Effector memory CD8-positive, alpha-beta T cell (primary cell): ENCODE measurements at places on chromosomes 5 and 9.

DNA sequence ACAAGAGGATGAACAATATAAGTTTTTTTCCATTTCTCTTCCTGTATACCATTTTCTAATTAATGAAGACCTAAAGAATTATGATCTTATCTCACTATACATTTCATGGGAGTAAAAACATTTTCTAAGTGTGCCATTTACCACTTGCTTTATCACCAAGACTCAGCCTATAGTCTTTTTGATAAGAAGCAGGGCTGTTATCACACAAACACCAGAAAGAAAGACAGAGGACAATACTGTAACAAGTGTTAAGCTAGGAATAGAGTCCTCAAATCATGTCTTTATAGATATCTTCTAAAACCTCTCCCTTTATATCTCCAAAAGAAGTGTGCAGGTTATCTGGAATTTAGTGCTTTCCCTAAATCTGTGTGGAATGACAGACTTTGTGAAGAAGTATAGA, 119.7 kb downstream of the FAM174A start:
- no peak overlapping the region for H3K27ac ChIP-seq
- peaks cover 3% of the 10 kb centered on the region for H3K4me1 ChIP-seq
- H3K4me3 ChIP-seq = no peak overlapping the region
- DNase-seq = no peak

GRCh38 chr9:86324308-86324707, 29.9 kb downstream of the TUT7 start:
- no peak for DNase-seq
- H3K36me3 ChIP-seq = peaks cover 85% of the 10 kb centered on the region
- H3K4me3 ChIP-seq = no peak overlapping the region
- H3K27me3 ChIP-seq = no peaks in the 10 kb centered on the region
- H3K4me1 ChIP-seq = peaks cover 11% of the 10 kb centered on the region

DNA sequence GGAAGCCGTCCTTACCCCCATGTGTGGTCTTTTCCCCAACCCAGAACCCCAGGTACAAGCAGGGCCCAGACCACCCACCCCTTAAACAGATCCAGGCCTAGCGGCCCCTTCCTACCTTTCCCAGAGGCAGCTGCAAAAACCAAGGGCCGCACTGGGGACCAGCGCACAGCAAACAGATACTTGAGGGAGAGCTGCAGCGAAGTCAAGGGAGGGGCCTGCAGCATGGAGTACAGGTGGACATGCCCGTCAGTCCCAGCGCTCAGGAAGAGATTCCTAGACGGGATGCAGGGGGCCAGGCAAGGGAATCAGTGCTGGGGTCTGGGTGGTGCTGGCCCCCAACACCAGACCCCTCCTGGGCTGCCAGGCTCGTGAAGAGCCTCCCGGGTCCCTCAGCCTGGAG, 22.5 kb downstream of the DYNC2I2 start:
- DNase-seq = no peak
- no peaks in the 10 kb centered on the region for H3K4me1 ChIP-seq
- H3K4me3 ChIP-seq = no peak overlapping the region

DNA sequence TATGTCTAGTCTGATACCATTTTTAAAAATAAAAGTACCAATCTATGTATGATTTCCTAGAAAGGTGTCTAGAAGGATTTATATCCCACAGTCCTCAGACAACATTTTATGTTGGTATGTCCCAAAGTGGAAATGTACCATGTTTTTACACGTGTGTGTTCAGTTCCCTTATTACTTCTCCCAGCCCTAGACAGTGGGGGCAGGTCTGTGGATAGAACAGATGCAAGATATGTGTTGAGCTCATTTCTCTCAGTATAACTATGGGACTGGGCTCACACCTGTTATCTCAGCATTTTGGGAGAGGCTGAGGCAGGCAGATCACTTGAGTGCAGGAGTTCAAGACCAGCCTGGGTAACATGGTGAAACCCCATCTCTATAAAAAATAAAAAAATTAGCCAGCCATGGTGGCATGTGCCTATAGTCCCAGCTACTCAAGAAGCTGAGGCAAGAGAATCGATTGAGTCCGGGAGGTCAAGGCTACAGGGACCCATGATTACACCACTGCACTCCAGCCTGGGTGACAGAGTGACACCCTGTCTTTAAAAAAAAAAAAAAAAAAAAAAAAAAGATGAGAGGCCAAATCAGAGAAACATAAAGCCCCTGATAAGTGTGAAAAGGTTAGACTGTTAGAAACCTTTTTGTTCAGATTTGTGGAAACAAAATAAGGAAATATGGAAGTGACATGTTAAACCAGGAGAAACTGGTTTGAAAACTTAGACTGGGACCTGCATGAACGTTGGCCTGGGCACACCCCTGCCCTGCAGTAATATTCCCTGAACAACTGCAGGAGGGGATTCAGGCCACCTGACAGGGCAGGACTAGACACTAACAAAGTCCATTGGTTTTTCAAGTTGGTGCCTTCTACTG, 7.4 kb upstream of the SLC2A8 start:
- DNase-seq = no peak
- peaks cover 38% of the 10 kb centered on the region for H3K27me3 ChIP-seq
- no peak overlapping the region for H3K4me3 ChIP-seq

GRCh38 chr5:143985832-143986515, 174.0 kb downstream of the HMHB1 start:
- H3K27ac ChIP-seq = no peak overlapping the region
- no peak overlapping the region for H3K4me3 ChIP-seq
- no peaks in the 10 kb centered on the region for H3K4me1 ChIP-seq
- H3K27me3 ChIP-seq = peaks cover 32% of the 10 kb centered on the region
- DNase-seq = no peak

DNA sequence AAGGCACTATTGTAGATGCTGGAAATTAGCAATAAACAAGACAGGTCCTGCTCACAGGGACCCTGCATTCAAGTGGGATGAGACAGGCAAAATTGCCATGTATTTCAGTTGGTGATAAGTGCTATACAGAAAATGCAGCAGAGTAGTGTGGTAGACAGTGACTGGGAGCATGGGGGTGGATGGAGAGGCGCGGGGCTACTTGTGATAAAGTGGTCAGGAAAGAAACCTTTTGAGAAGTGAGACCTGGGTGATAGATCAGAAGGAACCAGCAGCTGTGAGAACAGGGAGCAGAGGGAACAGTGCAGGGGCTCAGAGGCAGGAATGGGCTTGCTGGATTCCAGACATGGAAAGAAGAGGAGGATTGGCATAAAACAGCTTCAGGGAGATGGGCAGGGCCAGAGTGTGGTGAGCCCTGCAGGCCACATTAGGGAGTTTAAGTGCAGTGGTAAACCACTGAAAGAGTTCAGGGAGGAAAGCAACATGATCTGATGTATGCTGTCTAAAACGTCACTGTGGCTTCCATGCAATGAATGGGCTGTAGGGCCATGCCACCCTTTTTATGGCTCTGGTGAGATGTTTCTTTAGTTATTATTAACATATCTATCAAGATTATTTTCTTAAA, 7.3 kb downstream of the CRHBP start:
- no peak overlapping the region for H3K4me3 ChIP-seq
- peaks cover 25% of the 10 kb centered on the region for H3K27me3 ChIP-seq
- no peak for DNase-seq
- no peak overlapping the region for H3K27ac ChIP-seq

- no peaks in the 10 kb centered on the region for H3K4me1 ChIP-seq
- H3K27ac ChIP-seq = no peak overlapping the region
- DNase-seq = no peak
- H3K4me3 ChIP-seq = no peak overlapping the region
Measured at GRCh38 chr9:93649610-93650261, 73.4 kb downstream of the PHF2 start.

DNA sequence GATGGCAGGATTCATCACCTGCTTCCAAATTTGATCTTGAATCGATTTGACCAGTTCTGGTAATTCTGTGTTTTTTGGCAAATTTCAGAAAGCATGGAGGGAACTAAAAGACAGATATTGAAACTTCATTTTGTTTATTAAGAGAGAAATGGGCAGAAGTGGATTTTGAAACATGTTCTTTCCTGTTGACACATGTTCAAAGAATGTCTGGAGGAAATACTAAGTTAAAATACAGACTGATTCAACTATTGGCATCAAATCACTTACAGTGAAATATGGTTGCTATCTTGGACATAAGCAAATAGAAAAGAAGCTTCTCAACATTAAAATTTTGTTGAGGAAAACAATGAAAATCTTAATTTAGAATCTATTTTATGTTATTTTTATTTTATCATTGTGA, 19.3 kb upstream of the GZMK start:
- no peaks in the 10 kb centered on the region for H3K27me3 ChIP-seq
- DNase-seq = no peak
- peaks cover 34% of the 10 kb centered on the region for H3K4me1 ChIP-seq
- no peaks in the 10 kb centered on the region for H3K36me3 ChIP-seq
- H3K27ac ChIP-seq = no peak overlapping the region

- DNase-seq = no peak
- peaks cover 80% of the 10 kb centered on the region for H3K27me3 ChIP-seq
- H3K36me3 ChIP-seq = no peaks in the 10 kb centered on the region
- H3K4me3 ChIP-seq = peak overlapping the region; percentile 54
Measured at GRCh38 chr9:88536023-88536324, 996 bp downstream of the NXNL2 start.

- no peaks in the 10 kb centered on the region for H3K4me1 ChIP-seq
- no peak for DNase-seq
- H3K27me3 ChIP-seq = peaks cover 9% of the 10 kb centered on the region
- H3K36me3 ChIP-seq = no peaks in the 10 kb centered on the region
Measured at GRCh38 chr5:60541980-60542379, 158.0 kb downstream of the DEPDC1B start.

DNA sequence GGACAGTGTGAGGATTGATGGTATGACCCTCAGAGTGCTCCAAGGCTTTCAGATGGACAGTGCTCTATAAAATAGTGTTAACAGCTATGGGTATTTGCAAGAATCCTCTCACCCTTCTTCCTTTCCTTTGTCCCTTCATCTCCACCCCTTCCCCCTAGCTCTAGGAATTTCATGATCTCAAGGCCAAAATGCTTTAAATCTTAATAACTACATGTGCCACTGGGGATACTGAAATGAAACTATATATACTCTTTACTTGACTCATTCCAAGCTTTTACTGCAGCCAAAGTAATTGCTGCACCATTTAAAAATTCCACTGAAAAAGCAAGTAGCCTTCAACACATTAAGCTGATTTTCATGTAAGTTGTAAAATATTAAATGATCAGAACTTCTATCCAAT, 361.6 kb upstream of the SLC30A5 start:
- DNase-seq = no peak
- H3K27me3 ChIP-seq = peaks cover 17% of the 10 kb centered on the region
- H3K36me3 ChIP-seq = no peaks in the 10 kb centered on the region
- H3K4me1 ChIP-seq = peaks cover 6% of the 10 kb centered on the region
- H3K4me3 ChIP-seq = no peak overlapping the region

DNA sequence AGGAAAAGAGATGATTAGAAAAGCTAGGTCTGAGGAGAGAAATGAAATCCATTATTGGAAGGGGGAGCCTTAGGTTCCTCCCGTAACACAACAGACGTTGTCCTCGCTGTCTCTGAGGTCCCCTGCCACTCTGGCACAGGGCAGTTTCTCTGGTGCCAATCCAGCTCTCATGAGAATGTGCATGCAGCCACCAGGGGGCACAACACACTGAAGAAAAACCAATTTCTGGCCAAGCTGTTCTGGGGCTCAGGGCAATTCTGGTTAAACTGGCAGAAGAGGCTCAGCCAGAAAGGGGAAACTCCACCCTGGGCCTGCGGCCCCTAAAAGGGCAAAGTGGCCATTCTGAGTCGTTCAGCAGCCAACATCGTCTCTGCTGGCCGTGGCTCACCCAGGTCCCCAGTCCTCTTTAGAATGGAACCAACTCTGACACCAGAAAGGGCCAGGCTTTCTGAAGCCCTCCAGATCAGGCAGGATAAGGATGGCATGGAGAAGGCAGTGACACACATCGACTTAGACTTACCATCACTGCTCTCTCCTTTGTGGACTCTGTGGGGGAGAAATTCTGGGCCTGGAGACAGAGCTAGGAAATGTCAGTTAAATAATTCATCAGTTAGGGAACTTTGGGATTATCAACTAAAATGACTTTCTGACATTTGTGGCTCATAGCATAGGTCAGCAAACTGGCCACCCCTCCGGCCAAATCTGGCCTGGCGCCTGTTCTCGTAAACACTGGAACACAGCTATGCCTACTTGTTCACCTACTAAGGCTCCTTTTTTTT, 58.5 kb upstream of the GOLPH3 start:
- peak overlapping the region; percentile 77 for H3K27ac ChIP-seq
- H3K27me3 ChIP-seq = no peaks in the 10 kb centered on the region
- H3K36me3 ChIP-seq = peaks cover 46% of the 10 kb centered on the region
- H3K4me3 ChIP-seq = no peak overlapping the region
- peaks cover 15% of the 10 kb centered on the region for H3K4me1 ChIP-seq

DNA sequence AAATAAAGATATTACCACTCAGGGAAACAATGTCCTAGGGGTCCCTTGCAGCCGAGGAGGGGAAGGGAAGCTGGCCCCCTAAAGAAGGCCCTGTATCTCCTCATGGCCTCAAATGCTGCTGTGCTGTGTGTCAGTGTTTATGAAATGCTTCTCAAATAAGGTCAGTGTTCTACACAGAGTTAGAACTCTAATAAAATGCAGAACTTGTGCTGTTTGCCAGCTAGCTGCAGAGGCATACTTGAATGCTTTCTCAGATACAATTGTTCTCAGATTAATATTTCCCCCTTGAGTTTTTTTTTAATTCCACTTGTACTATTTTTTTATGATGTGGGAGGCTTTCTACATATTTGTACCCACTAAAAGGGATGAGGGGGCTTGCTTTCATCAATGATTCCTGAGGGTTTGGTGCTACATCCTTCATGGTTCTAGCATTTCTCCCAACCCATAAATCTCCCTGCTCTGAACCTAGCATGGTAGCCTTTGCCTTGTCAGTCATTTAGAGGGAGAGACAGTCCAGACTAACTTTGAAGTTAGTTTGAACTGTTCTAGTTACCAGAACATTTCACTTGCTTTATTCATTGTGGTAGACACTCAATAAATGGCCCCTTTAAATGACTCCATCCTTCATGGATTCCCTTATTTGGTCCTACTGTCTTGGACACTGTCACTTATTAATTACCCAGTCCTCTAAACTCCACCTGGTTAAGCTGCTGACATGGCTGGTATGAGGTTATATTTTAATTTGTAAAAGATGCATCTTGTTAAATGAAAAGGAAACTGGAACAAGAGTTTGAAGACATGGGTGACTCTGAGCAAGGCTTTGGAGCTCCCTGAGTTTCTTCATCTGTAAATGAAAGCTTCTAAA, 12.6 kb downstream of the SLIT3 start:
- no peaks in the 10 kb centered on the region for H3K36me3 ChIP-seq
- no peak for DNase-seq
- H3K27me3 ChIP-seq = peaks cover 16% of the 10 kb centered on the region
- H3K4me1 ChIP-seq = no peaks in the 10 kb centered on the region
- no peak overlapping the region for H3K27ac ChIP-seq

DNA sequence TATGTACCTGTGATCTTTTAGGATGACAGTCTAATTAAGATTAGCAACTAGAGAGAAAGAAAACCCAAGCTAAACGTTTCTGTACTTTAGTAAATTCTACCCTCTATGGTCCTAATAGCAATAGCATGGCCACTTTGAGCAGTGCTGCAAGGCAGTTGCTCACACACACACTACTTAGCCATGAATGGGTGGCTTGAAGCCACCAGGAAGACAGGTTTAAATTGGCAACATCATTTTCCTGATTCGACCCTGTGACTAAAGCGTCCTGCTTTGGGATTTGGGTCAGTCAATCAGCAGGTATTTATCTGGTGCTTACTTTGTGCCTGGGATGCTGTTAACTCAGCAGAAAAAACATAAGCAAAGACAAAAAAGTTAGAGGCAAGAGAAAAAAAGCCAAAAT, 150.6 kb downstream of the ARRDC3 start:
- no peak overlapping the region for H3K27ac ChIP-seq
- no peak for DNase-seq
- H3K4me3 ChIP-seq = no peak overlapping the region
- H3K4me1 ChIP-seq = no peaks in the 10 kb centered on the region
- peaks cover 11% of the 10 kb centered on the region for H3K27me3 ChIP-seq

GRCh38 chr9:127397646-127398274, 791 bp downstream of the SLC2A8 start:
- H3K27me3 ChIP-seq = no peaks in the 10 kb centered on the region
- peak overlapping the region; percentile 59 for H3K27ac ChIP-seq
- peaks cover 16% of the 10 kb centered on the region for H3K4me1 ChIP-seq
- H3K4me3 ChIP-seq = peak overlapping the region; percentile 80
- DNase-seq = no peak
